ENCODE measurements at places on chromosomes 6 and 20. TPM values are rescaled to one million over a fixed set of nuclear protein-coding genes. Genes with fewer than 3 reads are reported as not detected.

Gene ANKRD66
- not detected for total RNA-seq

Gene ENPP5
- 6.4 TPM for total RNA-seq

Gene FNDC11
- total RNA-seq, result not detected

Gene VGLL2
- not detected for total RNA-seq

Gene WFDC2
- not detected for total RNA-seq

Gene HEY2
- not detected for total RNA-seq

Gene ARG1
- total RNA-seq, result not detected

Gene RBPJL
- 2.2 TPM for total RNA-seq

Gene CPXM1
- not detected for total RNA-seq

Gene STX11
- total RNA-seq, result 2.2 TPM

DNA sequence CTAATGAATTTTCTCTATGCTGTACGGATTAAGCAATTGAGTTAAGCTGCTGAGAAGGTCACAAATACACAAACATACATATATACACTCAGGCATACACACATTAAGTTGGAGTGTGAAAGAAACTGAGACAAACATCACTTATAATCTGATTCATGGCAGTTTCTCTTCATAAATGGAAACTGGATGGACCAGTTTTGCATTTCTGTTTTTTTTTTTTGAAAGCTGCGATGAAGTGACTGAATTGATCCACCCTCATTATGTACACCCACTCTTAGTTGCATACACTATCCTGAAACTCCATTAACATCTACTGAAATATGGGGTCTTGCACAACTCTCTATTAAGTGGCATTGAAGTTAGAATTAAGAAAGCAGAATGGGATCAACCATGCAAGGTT, 32.9 kb upstream of the TENT5A start:
- no peak overlapping the region for H3K27ac ChIP-seq
- no peaks in the 10 kb centered on the region for H3K36me3 ChIP-seq
- no peaks in the 10 kb centered on the region for H3K27me3 ChIP-seq
- peaks cover 19% of the 10 kb centered on the region for H3K4me1 ChIP-seq

DNA sequence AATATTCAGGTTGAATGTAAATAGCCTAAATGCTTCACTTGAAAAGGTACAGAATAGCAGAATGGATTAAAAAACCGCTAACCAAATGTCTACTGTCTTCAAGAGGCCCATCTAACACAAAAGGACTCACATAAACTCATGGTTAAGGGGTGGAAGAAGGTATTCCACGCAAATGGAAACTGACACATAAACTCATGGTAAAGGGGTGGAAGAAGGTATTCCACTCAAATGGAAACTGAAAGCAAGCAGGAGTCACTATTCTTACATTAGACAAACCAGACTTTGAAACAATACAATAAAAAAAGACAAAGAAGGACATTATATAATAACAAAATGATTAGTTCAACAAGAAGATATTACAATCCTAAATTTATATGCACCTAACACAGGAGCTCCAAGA, 38.3 kb upstream of the PKIB start:
- no peak for DNase-seq
- H3K27ac ChIP-seq, result no peak overlapping the region

GRCh38 chr6:78489874-78490273, 377.5 kb upstream of the IRAK1BP1 start:
- H3K4me3 ChIP-seq, result no peak overlapping the region
- H3K27me3 ChIP-seq, result no peaks in the 10 kb centered on the region
- H3K36me3 ChIP-seq, result no peaks in the 10 kb centered on the region
- H3K27ac ChIP-seq, result no peak overlapping the region
- no peaks in the 10 kb centered on the region for H3K4me1 ChIP-seq
- no peak for DNase-seq

GRCh38 chr6:125834348-125834747, 43.6 kb downstream of the NCOA7 start:
- H3K4me3 ChIP-seq, result no peak overlapping the region
- H3K4me1 ChIP-seq, result peaks cover 37% of the 10 kb centered on the region
- no peak for DNase-seq
- peak overlapping the region; percentile 52 for H3K27ac ChIP-seq
- no peaks in the 10 kb centered on the region for H3K27me3 ChIP-seq
- H3K36me3 ChIP-seq, result no peaks in the 10 kb centered on the region

GRCh38 chr6:110703010-110703905, 112.0 kb downstream of the CDK19 start:
- H3K27me3 ChIP-seq, result no peaks in the 10 kb centered on the region
- H3K4me3 ChIP-seq, result no peak overlapping the region
- no peak overlapping the region for H3K27ac ChIP-seq
- H3K36me3 ChIP-seq, result no peaks in the 10 kb centered on the region
- peaks cover 6% of the 10 kb centered on the region for H3K4me1 ChIP-seq

GRCh38 chr20:54122681-54123586, 50.9 kb downstream of the CYP24A1 start:
- H3K4me3 ChIP-seq, result no peak overlapping the region
- H3K27me3 ChIP-seq, result no peaks in the 10 kb centered on the region
- H3K36me3 ChIP-seq, result no peaks in the 10 kb centered on the region
- no peak for DNase-seq

- peaks cover 54% of the 10 kb centered on the region for H3K27me3 ChIP-seq
- H3K4me3 ChIP-seq, result no peak overlapping the region
- H3K4me1 ChIP-seq, result peaks cover 74% of the 10 kb centered on the region
- DNase-seq, result peak; percentile 49
- peak overlapping the region; percentile 53 for H3K27ac ChIP-seq
Observed at GRCh38 chr20:62370115-62370806, 3.1 kb upstream of the LAMA5 start.

GRCh38 chr6:135129136-135129856, 51.8 kb upstream of the MYB start:
- H3K36me3 ChIP-seq, result no peaks in the 10 kb centered on the region
- H3K4me1 ChIP-seq, result no peaks in the 10 kb centered on the region
- H3K27ac ChIP-seq, result no peak overlapping the region
- no peak overlapping the region for H3K4me3 ChIP-seq
- no peaks in the 10 kb centered on the region for H3K27me3 ChIP-seq
- no peak for DNase-seq

- no peak for DNase-seq
- no peak overlapping the region for H3K27ac ChIP-seq
- H3K4me1 ChIP-seq, result peaks cover 27% of the 10 kb centered on the region
- H3K36me3 ChIP-seq, result no peaks in the 10 kb centered on the region
- H3K27me3 ChIP-seq, result no peaks in the 10 kb centered on the region
Observed at GRCh38 chr6:106785298-106785697, 155.9 kb downstream of the QRSL1 start.

DNA sequence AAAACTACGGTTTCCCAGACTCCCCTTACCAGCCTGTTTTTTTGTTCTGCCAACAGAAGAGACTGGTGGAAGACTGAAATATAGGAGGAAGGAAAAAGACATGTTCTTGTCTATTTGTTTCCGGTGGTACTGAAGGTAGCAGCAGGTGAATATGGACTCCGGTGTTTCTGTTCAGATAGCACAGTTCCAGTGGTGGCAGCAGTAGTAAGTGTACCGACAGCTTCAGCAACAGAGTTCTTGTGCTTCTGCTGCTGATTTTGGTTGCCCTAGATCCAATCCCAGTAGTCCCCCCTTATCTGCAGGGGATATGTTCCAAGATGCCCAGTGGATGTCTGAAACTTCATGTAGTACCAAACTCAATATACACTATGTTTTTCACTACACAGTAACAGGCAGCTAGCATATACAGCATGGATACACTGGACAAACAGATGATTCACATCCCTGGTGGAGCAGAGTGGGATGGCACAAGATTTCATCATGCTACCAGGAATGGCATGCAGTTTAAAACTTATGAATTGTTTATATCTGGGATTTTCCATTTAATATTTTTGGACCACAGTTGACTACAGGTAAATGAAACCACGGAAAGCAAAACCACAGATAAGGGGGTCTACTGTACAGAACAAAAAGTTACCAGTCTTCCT, 301.8 kb downstream of the BTBD9 start:
- no peak overlapping the region for H3K4me3 ChIP-seq
- DNase-seq, result no peak
- peaks cover 12% of the 10 kb centered on the region for H3K36me3 ChIP-seq
- no peaks in the 10 kb centered on the region for H3K27me3 ChIP-seq
- no peaks in the 10 kb centered on the region for H3K4me1 ChIP-seq

DNA sequence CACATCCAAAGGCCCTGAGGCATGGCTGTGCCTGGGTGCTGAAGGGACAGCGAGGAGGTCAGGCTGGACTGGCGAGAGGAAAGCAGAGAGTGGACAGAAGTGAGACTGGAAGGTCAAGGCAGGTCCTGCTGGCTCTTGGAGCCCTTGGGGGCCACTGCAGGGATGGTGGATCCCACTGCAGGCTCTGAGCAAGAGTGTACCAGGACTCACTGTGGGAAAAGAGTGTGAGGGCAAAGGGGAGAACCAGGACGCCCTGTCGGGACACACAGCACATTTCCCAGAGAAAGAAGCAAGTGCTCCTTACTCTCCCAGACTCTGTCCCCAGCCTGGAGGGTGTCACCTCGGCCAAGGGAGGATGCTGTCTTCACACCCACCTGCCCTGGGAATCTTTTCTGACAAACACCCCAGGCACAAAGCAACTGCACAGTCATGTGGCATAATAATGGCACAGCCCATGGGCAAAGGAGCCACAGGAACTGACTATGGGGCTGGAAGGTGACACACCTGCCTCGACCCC, 172.3 kb upstream of the CST7 start:
- H3K4me3 ChIP-seq, result no peak overlapping the region
- no peaks in the 10 kb centered on the region for H3K36me3 ChIP-seq
- H3K4me1 ChIP-seq, result no peaks in the 10 kb centered on the region
- DNase-seq, result no peak
- no peak overlapping the region for H3K27ac ChIP-seq

- H3K36me3 ChIP-seq, result no peaks in the 10 kb centered on the region
- no peak overlapping the region for H3K27ac ChIP-seq
Observed at GRCh38 chr20:53216856-53217576, 244.9 kb downstream of the TSHZ2 start.

- peaks cover 34% of the 10 kb centered on the region for H3K36me3 ChIP-seq
- H3K4me3 ChIP-seq, result peak overlapping the region; percentile 32
- H3K27ac ChIP-seq, result no peak overlapping the region
- peaks cover 35% of the 10 kb centered on the region for H3K4me1 ChIP-seq
Observed at GRCh38 chr20:37406010-37406998, 60.4 kb downstream of the SRC start.

DNA sequence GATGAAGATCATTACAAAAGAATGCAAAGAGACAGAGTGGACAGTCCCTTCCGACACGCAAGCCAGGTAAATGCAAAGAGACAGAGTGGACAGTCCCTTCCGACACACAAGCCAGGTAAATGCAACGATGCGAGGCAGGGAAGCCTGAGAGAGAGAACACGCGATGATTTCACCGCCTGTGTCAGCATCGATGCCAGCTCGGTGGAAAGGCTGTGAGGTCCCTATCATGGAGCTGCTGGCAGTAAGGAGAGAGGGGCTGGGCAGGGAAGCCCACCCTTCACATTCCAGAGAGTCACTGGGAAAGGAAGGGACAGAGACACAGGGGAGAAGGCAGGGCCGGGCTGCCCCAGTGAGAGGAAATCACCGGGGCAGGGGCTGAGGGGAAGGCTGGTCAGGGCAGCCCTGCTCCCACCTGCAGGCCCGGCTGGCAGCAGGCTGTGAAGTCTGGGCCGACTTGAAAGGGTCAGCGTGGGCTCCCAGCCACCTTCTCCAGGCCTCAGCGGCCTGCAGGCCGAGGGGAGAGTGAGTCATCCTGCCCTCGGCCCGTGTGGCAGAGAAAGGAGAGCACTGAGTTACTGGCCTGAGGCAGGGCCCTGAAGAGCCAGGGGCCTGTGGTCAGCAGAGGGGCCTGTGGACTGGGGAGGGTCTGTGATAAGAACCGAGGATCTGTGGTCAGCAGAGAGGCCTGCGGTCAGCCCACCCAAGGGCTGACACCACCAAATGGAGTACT, 80.4 kb downstream of the DACT2 start:
- H3K36me3 ChIP-seq, result no peaks in the 10 kb centered on the region
- H3K27me3 ChIP-seq, result no peaks in the 10 kb centered on the region
- no peak for DNase-seq
- no peak overlapping the region for H3K4me3 ChIP-seq
- no peaks in the 10 kb centered on the region for H3K4me1 ChIP-seq

- no peak overlapping the region for H3K27ac ChIP-seq
- H3K4me1 ChIP-seq, result no peaks in the 10 kb centered on the region
- H3K27me3 ChIP-seq, result no peaks in the 10 kb centered on the region
- DNase-seq, result no peak
- H3K36me3 ChIP-seq, result no peaks in the 10 kb centered on the region
Observed at GRCh38 chr6:169536446-169537170, 165.2 kb downstream of the WDR27 start.

DNA sequence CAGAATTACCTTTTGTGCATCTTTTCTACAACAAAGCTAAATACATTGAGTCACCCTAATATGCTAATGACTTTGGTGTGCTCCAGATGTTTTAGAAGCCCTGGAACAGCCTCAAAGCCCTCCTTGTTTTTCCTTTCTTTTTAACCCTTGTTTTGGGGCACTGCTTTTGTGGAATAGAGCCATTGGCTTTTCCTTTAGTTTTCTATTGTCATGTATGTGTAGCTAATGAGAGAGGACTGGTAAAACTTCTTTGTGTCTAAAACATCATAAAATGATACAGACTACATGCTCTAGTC, 158.8 kb downstream of the JARID2 start:
- no peak overlapping the region for H3K4me3 ChIP-seq
- peaks cover 67% of the 10 kb centered on the region for H3K4me1 ChIP-seq
- no peaks in the 10 kb centered on the region for H3K27me3 ChIP-seq
- H3K27ac ChIP-seq, result no peak overlapping the region

GRCh38 chr6:47353871-47354270, 44.2 kb upstream of the TNFRSF21 start:
- H3K4me3 ChIP-seq, result no peak overlapping the region
- H3K4me1 ChIP-seq, result no peaks in the 10 kb centered on the region
- no peaks in the 10 kb centered on the region for H3K27me3 ChIP-seq
- H3K27ac ChIP-seq, result no peak overlapping the region

DNA sequence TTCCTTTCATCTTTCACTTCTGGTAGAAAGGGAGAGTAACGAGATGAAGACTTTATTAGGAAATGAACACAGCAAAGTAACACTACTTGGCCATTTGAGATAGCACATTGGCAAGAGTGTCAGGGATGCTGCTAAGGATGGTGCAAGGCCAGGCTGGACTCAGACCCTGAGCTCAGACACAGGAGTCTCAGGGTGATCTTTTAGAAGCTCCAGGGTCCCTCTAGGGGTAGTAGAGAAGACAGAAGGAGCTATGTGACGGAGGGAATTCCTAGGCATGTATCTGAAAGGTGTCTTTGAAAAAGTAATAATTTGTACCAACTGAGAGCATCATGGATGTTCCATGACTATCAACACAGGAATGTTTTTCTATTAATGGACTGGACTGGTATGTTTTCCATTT, 436.5 kb downstream of the DHX35 start:
- DNase-seq, result no peak
- H3K27me3 ChIP-seq, result no peaks in the 10 kb centered on the region
- no peak overlapping the region for H3K27ac ChIP-seq
- no peaks in the 10 kb centered on the region for H3K4me1 ChIP-seq
- H3K4me3 ChIP-seq, result no peak overlapping the region
- no peaks in the 10 kb centered on the region for H3K36me3 ChIP-seq

GRCh38 chr6:133218852-133219251, 22.3 kb upstream of the EYA4 start:
- no peaks in the 10 kb centered on the region for H3K4me1 ChIP-seq
- no peaks in the 10 kb centered on the region for H3K36me3 ChIP-seq
- no peak overlapping the region for H3K27ac ChIP-seq
- no peak for DNase-seq

GRCh38 chr20:32922466-32922865, 63.7 kb downstream of the EFCAB8 start:
- H3K27ac ChIP-seq, result no peak overlapping the region
- no peak for DNase-seq
- H3K27me3 ChIP-seq, result no peaks in the 10 kb centered on the region
- H3K4me3 ChIP-seq, result no peak overlapping the region
- H3K36me3 ChIP-seq, result no peaks in the 10 kb centered on the region

GRCh38 chr6:98782772-98783171, 51.6 kb upstream of the POU3F2 start:
- no peak overlapping the region for H3K27ac ChIP-seq
- no peak for DNase-seq
- no peak overlapping the region for H3K4me3 ChIP-seq
- no peaks in the 10 kb centered on the region for H3K27me3 ChIP-seq
- no peaks in the 10 kb centered on the region for H3K4me1 ChIP-seq

Data from stomach (tissue), 19 donors.